ENCODE measurements at places on chromosomes 3 and 15. TPM values are rescaled to one million over a fixed set of nuclear protein-coding genes. Genes with fewer than 3 reads are reported as not detected.
A peak's percentile ranks its signal among the peaks of the same experiment; 100 is the strongest.

DNA sequence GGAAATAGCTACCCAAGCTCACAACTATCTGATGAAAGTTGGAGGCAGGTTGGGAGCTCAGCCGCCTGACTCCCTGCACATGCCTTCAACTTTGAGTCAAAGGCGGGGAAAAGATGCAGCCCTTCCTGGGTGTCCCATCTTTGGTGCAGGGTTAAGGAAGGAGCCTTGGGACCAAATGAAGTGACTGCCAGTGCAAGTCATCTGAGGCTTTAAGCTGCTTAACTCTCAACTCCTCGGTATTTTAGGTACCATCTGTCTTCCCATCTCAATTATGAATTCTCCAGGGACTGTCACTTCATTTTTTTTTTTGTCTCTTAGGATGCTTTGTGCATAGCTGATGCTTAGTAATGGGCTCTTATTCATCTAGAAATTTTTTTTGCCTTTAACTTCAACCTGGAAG lies 408.8 kb upstream of the C2CD4B start:
- H3K27me3 ChIP-seq: peaks cover 3% of the 10 kb centered on the region
- peaks cover 7% of the 10 kb centered on the region for H3K4me1 ChIP-seq
- no peak for DNase-seq
- H3K4me3 ChIP-seq: no peak overlapping the region
- H3K27ac ChIP-seq: no peak overlapping the region

DNA sequence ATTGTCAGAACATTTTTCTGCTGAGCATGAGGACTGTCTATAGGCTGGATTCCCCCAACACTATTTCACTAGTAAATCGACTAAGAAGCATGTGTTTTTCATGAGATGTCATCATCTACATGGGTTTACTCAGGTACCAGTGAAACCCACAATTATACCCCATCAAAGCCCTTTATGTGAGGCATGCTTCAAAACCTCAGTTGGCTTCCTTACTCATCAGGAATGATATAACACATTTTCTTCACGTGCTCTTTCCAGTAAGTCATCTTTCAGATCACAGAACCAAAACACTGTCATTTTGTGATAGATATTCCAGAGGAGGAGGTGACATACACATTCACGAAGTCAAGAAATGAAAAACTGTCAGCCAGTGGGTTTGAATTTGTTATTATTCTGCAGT lies 116.5 kb downstream of the ANO10 start:
- H3K4me3 ChIP-seq: no peak overlapping the region
- no peaks in the 10 kb centered on the region for H3K4me1 ChIP-seq
- H3K27ac ChIP-seq: no peak overlapping the region
- H3K27me3 ChIP-seq: no peaks in the 10 kb centered on the region

GRCh38 chr3:113910966-113911365 lies 36.8 kb upstream of the ZDHHC23 start:
- peak; percentile 11 for DNase-seq
- H3K36me3 ChIP-seq: no peaks in the 10 kb centered on the region
- no peaks in the 10 kb centered on the region for H3K27me3 ChIP-seq
- peaks cover 9% of the 10 kb centered on the region for H3K4me1 ChIP-seq
- H3K4me3 ChIP-seq: no peak overlapping the region
- no peak overlapping the region for H3K27ac ChIP-seq

GRCh38 chr3:10286596-10287295 lies 6.0 kb downstream of the GHRL start:
- DNase-seq: peak; percentile 68
- H3K4me1 ChIP-seq: peaks cover 16% of the 10 kb centered on the region
- H3K27ac ChIP-seq: peak overlapping the region; percentile 6
- H3K4me3 ChIP-seq: no peak overlapping the region
- no peaks in the 10 kb centered on the region for H3K27me3 ChIP-seq

- DNase-seq: no peak
- no peaks in the 10 kb centered on the region for H3K36me3 ChIP-seq
- H3K27ac ChIP-seq: no peak overlapping the region
- H3K4me3 ChIP-seq: peak overlapping the region; percentile 59
- peaks cover 6% of the 10 kb centered on the region for H3K27me3 ChIP-seq
Observed at GRCh38 chr3:62873451-62873760, 1.8 kb downstream of the CADPS start.

- H3K4me3 ChIP-seq: no peak overlapping the region
- no peaks in the 10 kb centered on the region for H3K36me3 ChIP-seq
- DNase-seq: no peak
Observed at GRCh38 chr3:79012530-79012913, 755.3 kb downstream of the ROBO1 start.

DNA sequence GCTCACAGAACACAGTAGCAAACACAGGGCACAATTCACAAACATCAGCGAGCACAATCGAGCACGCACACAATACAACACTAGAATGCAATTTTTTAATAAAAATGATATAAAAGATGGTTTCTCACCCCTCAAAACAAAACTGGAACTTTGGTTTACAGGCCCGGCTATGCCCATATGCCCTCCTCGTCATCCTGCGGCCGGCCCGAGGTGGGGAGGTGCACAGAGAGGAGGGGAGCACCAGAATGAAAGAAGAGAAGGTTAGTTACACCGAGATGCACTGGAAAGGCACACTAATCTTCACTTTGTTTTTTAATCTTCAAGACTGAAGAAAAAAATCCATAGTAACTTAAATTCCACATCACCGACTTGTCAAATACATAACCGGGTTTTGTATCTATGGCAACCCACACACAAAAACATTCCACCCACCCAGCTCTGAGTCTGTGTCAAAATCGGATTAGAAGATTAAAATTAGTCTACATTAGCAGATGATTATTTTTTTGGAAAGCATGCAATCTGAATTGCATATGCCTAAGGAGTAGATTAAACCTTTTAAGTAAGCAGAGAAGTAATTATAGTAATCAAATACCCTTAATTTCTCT lies 196.7 kb upstream of the WNT5A start:
- peaks cover 5% of the 10 kb centered on the region for H3K4me1 ChIP-seq
- no peak overlapping the region for H3K4me3 ChIP-seq
- H3K27me3 ChIP-seq: no peaks in the 10 kb centered on the region

GRCh38 chr3:80234706-80235105 lies 466.9 kb upstream of the ROBO1 start:
- no peak overlapping the region for H3K4me3 ChIP-seq
- DNase-seq: no peak
- peaks cover 19% of the 10 kb centered on the region for H3K4me1 ChIP-seq
- no peaks in the 10 kb centered on the region for H3K27me3 ChIP-seq
- no peaks in the 10 kb centered on the region for H3K36me3 ChIP-seq
- no peak overlapping the region for H3K27ac ChIP-seq

DNA sequence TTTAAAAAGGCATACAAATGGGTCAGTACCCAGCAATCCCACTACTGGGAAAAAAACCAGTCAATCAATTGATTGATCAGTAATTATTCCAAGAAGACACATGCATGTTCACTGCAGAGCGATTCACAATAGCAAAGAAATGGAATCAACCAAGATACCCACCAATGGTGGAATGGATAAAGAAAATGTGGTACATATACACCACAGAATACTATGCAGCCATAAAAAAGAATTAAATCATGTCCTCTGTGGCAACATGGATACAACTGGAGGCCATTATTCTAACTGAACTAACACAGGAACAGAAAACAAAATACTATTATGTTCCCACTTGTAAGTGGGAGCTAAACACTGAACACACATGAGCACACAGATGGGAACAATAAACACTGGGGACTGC lies 103.1 kb downstream of the DLG1 start:
- no peaks in the 10 kb centered on the region for H3K27me3 ChIP-seq
- peaks cover 21% of the 10 kb centered on the region for H3K36me3 ChIP-seq
- H3K4me1 ChIP-seq: peaks cover 2% of the 10 kb centered on the region
- no peak overlapping the region for H3K4me3 ChIP-seq

- no peak overlapping the region for H3K27ac ChIP-seq
- no peak overlapping the region for H3K4me3 ChIP-seq
- DNase-seq: peak; percentile 23
- no peaks in the 10 kb centered on the region for H3K4me1 ChIP-seq
Observed at GRCh38 chr3:147701195-147701594, 292.0 kb downstream of the ZIC1 start.

GRCh38 chr3:105118905-105119304 lies 247.8 kb upstream of the ALCAM start:
- H3K4me1 ChIP-seq: no peaks in the 10 kb centered on the region
- H3K27me3 ChIP-seq: no peaks in the 10 kb centered on the region
- peak; percentile 8 for DNase-seq
- H3K27ac ChIP-seq: no peak overlapping the region

- no peak for DNase-seq
- H3K27me3 ChIP-seq: peaks cover 5% of the 10 kb centered on the region
- no peaks in the 10 kb centered on the region for H3K36me3 ChIP-seq
Observed at GRCh38 chr15:76116138-76116885, 56.5 kb downstream of the TMEM266 start.

DNA sequence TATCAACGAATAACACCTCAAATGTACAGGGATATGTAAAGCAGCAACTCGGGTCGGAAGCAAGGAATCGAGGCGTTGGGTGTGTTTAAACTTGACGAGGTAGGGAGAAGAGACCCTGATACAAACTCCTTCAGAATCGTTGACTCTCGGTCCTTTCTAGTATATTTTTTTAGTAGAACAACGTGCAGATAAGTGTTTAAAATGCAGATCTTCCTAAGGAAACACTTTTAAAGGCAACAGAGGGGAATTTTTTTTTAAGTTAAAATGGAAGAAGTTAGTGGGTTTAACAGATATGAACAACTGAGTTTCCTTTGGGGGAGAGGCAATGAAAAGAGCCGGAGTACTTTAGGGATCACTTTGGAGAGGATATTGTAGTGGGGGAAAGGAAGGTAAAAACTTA lies 1.1 kb upstream of the KPNA4 start:
- peak overlapping the region; percentile 82 for H3K4me3 ChIP-seq
- no peaks in the 10 kb centered on the region for H3K36me3 ChIP-seq
- DNase-seq: no peak
- peak overlapping the region; percentile 100 for H3K27ac ChIP-seq

DNA sequence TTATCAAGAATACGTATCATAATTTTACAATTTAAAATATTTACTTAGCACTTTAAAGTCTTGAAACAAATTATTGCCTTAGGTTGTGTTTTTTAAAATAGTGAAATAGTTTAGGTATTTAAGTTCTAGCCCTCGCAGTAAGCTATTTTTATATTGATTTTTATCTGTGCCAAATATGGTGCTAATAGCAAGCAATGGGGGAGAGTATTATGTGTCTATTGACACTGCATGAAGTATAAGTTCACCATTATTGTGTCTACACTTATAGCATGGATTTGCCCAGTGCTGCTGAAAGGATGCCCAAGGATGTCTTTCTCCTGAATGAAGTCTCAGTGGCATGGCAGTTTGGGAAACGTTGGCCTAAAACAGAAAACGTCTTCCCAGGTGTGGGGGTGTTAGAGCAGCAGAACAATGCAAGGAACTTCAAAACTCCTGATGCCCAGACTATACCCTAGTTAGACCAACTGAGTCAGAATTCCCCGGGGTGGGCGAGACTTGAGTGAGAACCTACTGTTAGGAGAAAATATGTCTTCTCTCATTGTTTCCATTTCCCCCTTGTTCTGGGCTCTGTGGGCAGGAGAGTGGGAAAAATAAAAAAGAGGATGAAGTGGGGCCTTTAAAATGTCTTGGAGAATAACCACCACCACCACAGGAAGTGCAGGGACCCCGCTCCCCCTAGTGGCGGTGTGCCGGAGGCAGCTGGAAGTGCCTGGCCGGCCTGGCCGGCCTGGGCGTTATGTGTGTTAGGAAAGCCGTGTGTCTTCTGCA lies 104.2 kb upstream of the SLC7A14 start:
- no peak for DNase-seq
- no peak overlapping the region for H3K4me3 ChIP-seq
- H3K4me1 ChIP-seq: peaks cover 20% of the 10 kb centered on the region
- peak overlapping the region; percentile 55 for H3K27ac ChIP-seq
- H3K27me3 ChIP-seq: no peaks in the 10 kb centered on the region

- peak; percentile 99 for DNase-seq
- H3K27ac ChIP-seq: peak overlapping the region; percentile 100
- H3K4me1 ChIP-seq: peaks cover 46% of the 10 kb centered on the region
- no peaks in the 10 kb centered on the region for H3K27me3 ChIP-seq
Observed at GRCh38 chr15:101187820-101188636, 63.8 kb downstream of the CHSY1 start.

GRCh38 chr15:63379492-63380150 lies 2.0 kb downstream of the CA12 start:
- DNase-seq: no peak

The LRTM1 gene
- total RNA-seq: not detected

The TM4SF4 gene
- not detected for total RNA-seq

The TRAT1 gene
- not detected for total RNA-seq

The DPPA2 gene
- total RNA-seq: 0.48 TPM

The ITGB5 gene
- 139 TPM for total RNA-seq

The BHLHE40 gene
- total RNA-seq: 185 TPM

The SERINC4 gene
- total RNA-seq: not detected

All from astrocyte (in vitro differentiated cells and primary cell).